ENCODE measurements at places on chromosomes 12 and 14. TPM values are rescaled to one million over a fixed set of nuclear protein-coding genes. Genes with fewer than 3 reads are reported as not detected.
A peak's percentile ranks its signal among the peaks of the same experiment; 100 is the strongest.

Gene SMIM41
- total RNA-seq: not detected

Gene KRT82
- total RNA-seq: not detected

Gene RNF41
- 44.8 TPM for total RNA-seq

GRCh38 chr14:75267141-75267721 is 11.4 kb upstream of the FOS start:
- H3K36me3 ChIP-seq: no peaks in the 10 kb centered on the region
- H3K27me3 ChIP-seq: no peaks in the 10 kb centered on the region
- H3K4me3 ChIP-seq: no peak overlapping the region
- no peak for DNase-seq

GRCh38 chr12:50296554-50296953 is 13.2 kb upstream of the LIMA1 start:
- H3K4me3 ChIP-seq: no peak overlapping the region
- no peaks in the 10 kb centered on the region for H3K36me3 ChIP-seq
- no peaks in the 10 kb centered on the region for H3K27me3 ChIP-seq
- DNase-seq: no peak
- no peaks in the 10 kb centered on the region for H3K4me1 ChIP-seq
- H3K27ac ChIP-seq: no peak overlapping the region

Gene CIDEB
- 26.0 TPM for total RNA-seq

DNA sequence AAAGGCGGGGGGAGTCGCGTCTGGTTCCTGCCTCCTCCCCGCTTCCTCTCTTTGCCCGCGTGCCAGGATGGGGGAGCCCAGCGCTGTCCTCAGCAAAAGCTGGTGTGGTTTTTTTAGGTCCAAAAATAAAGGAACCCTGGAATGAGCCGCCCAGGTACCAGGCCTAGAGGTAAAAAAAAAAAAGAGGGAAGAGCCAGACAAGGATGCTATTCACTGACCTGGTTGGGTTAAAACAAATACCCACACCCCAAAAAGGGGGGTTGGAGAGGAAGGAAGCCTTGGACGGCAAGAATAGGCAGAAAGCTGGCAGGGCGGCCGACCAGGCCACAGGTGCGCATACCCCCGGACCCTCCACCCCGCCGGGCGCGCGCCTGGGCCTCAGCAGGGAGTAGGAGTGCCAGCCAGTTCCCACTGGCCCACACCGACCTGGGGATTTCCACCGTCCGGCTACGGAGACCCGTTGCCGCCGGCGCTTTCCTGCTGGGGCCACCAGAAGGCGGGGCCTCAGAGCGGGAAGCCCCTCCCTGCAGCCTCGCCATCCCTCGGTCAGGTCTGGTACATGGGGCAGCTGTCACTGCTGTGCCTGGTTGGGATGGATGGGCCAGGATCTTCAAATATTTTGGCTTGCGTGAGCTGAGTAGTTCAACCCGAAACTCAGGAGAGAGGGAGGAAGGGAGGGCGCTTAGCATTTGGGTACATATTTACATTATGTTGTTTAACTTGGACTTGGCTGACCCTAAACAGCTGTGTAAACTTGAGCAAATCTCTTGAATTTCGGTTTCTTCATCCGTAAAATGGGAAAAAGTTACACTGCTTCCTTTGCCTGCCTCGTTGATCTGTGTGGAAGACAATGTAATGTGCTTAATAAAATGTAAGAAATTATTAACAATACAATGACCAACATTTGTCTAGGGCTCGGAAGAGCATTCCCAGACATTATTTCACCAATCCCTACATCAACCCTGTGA is 5.4 kb upstream of the IRF2BPL start:
- H3K4me1 ChIP-seq: peaks cover 93% of the 10 kb centered on the region
- no peaks in the 10 kb centered on the region for H3K36me3 ChIP-seq
- peak; percentile 63 for DNase-seq
- H3K27ac ChIP-seq: peak overlapping the region; percentile 98
- no peaks in the 10 kb centered on the region for H3K27me3 ChIP-seq

- H3K36me3 ChIP-seq: peaks cover 23% of the 10 kb centered on the region
- no peak overlapping the region for H3K4me3 ChIP-seq
- H3K27me3 ChIP-seq: no peaks in the 10 kb centered on the region
- no peak overlapping the region for H3K27ac ChIP-seq
- no peaks in the 10 kb centered on the region for H3K4me1 ChIP-seq
Observed at GRCh38 chr12:109069307-109070271, 17.2 kb downstream of the USP30 start.

- no peak overlapping the region for H3K4me3 ChIP-seq
- no peak overlapping the region for H3K27ac ChIP-seq
- peaks cover 13% of the 10 kb centered on the region for H3K27me3 ChIP-seq
- peaks cover 8% of the 10 kb centered on the region for H3K4me1 ChIP-seq
Observed at GRCh38 chr12:47995981-47996401, 8.3 kb downstream of the COL2A1 start.

DNA sequence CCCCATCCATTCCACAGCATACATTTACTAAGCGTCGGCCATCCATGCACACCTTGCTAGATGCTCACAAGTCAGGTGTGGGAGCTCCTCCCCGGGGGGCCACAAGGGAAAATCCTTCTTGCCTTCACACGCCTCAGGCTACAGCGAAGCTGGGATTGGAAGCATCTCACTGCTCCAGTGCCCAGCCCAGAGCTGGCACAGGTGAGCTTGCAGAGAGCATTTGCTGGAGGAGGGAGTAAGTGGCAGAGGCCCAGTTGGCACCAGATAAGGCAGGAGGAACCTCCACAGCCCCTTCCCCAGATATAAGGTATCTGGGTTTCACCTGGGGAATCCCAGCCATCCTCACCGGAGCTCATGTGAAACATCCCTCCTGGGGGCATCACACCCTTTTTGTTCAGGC is 1.8 kb downstream of the TRPV4 start:
- no peaks in the 10 kb centered on the region for H3K4me1 ChIP-seq
- DNase-seq: no peak
- H3K27ac ChIP-seq: no peak overlapping the region
- no peaks in the 10 kb centered on the region for H3K36me3 ChIP-seq
- no peaks in the 10 kb centered on the region for H3K27me3 ChIP-seq

DNA sequence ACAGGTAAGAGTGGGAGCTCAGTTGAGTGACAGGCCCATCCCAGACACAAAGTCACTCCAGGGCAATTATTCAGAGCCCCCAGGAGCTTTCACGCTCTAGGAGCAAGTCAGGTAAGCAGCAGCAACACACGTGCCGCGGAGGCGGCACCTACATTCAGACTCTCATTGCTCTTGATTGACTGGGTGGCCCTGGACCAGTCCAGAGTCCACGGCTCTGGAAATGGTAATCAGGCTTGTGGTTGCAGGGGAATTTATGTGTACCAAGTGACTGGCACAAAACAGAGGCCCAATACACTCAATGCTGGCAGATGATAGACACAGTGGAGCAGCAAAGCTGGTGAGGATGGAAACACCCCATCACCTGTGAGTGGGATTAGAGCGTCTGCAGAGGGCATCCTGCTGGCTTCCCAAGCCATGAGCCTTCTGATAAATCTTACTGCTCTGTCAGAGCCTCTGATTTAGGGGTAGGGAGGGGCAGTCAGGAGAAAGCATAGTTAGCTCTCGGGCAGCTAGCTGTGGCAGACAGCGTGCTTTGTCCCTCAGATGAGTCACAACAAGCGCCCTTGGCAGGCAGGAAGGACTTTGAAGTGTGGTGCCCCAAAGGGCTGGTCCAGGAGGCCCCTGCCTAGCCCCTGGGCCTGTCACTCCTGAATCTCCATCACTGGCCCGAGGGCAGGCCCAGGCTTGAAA is 344.7 kb downstream of the CACNA1C start:
- H3K36me3 ChIP-seq: no peaks in the 10 kb centered on the region
- no peaks in the 10 kb centered on the region for H3K4me1 ChIP-seq
- H3K27me3 ChIP-seq: no peaks in the 10 kb centered on the region
- no peak for DNase-seq

GRCh38 chr12:131012279-131013069 is 58.8 kb downstream of the ADGRD1 start:
- H3K27ac ChIP-seq: no peak overlapping the region
- no peaks in the 10 kb centered on the region for H3K27me3 ChIP-seq
- no peaks in the 10 kb centered on the region for H3K36me3 ChIP-seq
- H3K4me3 ChIP-seq: no peak overlapping the region
- DNase-seq: no peak

- DNase-seq: no peak
- H3K4me1 ChIP-seq: no peaks in the 10 kb centered on the region
- no peaks in the 10 kb centered on the region for H3K36me3 ChIP-seq
- no peak overlapping the region for H3K27ac ChIP-seq
Observed at GRCh38 chr14:44886860-44887595, 74.7 kb downstream of the KLHL28 start.

Data from CD4-positive, alpha-beta memory T cell (primary cell).